ENCODE measurements at places on chromosomes 1 and 21. TPM values are rescaled to one million over a fixed set of nuclear protein-coding genes. Genes with fewer than 3 reads are reported as not detected.
A peak's percentile ranks its signal among the peaks of the same experiment; 100 is the strongest.

DNA sequence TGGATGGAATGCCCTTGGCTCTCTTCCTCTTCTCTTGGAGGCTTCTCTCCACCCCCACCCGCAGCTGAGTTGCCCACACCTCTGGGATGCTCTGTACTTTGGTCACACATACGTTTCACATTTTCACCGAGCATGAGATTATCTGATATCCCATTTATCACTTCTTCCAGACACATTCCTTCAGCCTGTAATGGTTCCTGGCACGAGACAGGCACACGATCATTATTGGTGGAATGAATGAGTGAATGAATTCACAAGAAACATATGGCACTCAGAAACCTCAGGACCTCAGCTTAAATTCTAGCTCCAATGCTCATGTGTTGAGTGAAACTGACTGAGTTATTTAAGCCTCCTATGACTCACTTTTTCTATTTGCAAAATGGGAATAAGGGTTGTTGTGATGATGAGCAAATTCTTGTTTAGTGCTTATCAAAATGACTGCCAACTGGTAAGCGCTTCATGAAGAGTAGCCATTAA is 242.7 kb upstream of the JUN start:
- peak overlapping the region; percentile 58 for H3K27ac ChIP-seq
- no peaks in the 10 kb centered on the region for H3K27me3 ChIP-seq
- no peak for DNase-seq
- no peak overlapping the region for H3K4me3 ChIP-seq
- no peaks in the 10 kb centered on the region for H3K36me3 ChIP-seq

RNF115 gene
- 11.8 TPM for total RNA-seq

GRCh38 chr1:9400425-9401079 is 107.9 kb downstream of the SPSB1 start:
- DNase-seq, result no peak
- no peak overlapping the region for H3K4me3 ChIP-seq

GRCh38 chr1:224182057-224182865 is 779 bp upstream of the DEGS1 start:
- peaks cover 47% of the 10 kb centered on the region for H3K4me1 ChIP-seq
- DNase-seq, result no peak
- H3K27me3 ChIP-seq, result no peaks in the 10 kb centered on the region
- H3K36me3 ChIP-seq, result no peaks in the 10 kb centered on the region

DNA sequence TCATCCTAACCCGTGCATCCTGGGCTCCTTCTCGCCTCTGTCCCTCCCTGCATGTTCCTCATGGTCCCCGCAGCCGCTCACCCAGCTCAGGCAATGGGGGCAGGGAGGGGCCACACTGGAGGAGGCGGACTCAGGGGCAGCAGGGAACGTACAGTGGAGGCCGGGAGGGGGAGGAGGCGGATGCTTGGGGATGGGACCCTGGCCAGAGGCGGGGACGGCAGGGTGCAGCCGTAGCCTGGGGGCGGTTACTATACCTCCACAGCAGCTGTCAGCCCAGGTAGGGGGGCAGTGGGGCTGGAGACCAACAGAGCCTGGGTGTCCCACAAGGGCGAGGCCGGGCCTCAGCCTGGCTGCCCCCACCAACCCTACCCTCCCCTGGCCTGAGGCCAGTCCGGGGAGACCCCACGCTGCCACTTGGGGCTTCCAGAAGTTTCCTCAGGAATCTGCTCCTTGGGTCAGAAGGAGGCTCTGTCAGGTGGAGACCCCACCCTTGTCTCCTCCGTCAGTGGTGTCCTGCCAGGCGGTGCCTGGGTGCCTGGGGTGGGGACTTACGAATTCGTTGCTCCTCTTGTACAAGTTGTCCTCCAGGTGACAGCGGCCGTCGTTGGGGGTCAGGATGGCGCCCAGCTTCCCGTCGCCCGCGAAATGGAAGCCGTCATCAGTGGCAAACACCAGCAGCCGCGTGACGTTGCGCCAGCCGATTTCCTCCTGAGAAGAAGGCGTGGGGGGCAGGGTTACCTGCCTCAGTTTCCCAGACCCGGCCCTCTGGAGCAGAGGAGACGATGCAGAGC is 20.7 kb downstream of the ITGB2 start:
- H3K36me3 ChIP-seq, result no peaks in the 10 kb centered on the region
- peaks cover 35% of the 10 kb centered on the region for H3K4me1 ChIP-seq
- no peaks in the 10 kb centered on the region for H3K27me3 ChIP-seq
